AG09309 (cell line): ENCODE measurements at places on chromosomes 3 and 15.

DNA sequence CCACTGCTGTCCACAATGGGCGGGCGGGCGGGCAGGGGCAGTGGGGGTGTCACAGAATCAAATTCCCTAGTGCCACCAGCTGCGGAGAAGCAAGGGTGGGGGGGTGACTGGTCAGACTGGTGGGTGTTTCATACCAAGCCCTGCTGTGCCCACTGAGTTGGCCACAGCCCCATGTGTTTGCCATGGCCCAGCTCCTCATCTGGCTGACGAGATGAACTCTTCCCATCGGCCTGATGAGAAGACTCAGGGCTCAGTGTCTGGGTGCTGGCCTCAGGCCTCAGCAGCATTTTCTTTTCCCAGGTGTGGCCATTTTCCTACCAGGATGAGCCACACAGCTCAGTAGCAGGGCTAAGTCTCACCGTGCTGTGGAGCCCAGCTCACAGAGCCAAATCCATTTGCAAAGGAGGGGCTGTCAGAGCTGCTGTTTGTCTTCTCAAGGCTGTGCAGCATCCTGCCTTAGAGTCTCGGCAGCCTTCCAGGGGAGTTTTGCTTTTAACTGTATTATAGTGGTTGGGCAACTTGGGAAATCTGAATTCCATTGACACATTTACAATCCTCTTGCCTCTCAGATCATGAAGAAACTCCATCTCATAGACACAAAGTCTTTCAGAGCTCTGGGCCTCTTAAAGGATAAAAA is 176.8 kb downstream of the ABHD5 start:
- peak; percentile 86 for DNase-seq

DNA sequence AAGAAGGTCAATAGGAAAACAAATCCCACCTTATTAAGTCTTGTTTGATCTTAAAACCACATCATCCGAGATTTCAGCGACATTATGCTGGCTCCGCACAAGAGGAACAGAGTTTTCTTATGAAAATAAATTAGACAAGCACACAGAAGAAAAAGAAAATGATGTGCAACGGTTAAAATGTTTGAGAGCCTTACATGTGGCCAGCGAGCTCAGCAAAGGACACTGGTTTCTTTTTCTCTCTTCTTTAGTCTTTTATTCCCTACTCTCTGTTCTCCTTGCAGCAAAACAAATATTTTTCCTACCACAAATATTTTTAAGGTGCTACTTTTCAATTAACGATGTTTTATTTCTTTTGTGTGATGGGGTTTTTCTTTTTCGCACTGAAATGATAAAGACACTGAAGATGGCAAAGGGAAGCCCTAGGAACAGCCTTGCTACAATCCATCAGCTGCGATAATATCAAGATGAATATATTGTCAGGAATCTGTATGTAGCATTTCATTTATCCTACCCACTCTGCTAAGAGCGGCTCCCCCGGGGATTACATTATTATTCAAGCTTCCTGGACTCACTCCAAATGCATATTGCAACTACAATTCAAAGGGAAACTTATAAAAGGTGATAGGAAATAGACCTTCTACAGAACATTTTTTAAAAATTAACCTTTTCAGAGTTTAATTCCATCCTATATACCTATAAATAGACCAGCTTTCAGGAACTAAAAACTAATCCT is 72.9 kb downstream of the ANXA2 start:
- no peak for DNase-seq

- no peak for DNase-seq
These were observed 79.4 kb downstream of the AAGAB start for GRCh38 chr15:67174864-67175573.

- DNase-seq, result no peak
These were observed 234.8 kb downstream of the NR2F2 start for GRCh38 chr15:96565266-96565665.

GRCh38 chr15:26374806-26375205 is 398.1 kb downstream of the GABRB3 start:
- DNase-seq, result no peak

GRCh38 chr3:48891606-48892005 is 7.1 kb downstream of the SLC25A20 start:
- no peak for DNase-seq

DNA sequence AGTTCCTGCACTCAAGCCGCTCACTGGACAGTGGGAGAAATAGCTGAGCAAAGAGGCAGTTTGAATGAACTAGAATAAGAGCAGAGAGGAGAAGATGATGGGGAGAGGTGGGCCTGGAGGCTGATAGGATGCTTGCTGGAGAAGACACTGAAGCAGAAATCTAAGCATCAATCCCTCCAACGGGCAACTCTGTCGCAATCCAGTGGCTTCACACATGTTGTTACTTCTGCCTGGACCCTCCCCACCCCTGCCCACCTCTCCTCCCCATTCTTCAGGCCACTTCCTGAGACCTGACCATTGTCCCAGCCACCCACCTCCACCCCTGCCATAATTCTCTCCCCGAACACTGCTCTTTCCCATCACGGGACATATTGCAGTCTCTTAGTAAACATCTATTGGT is 76.0 kb downstream of the SRGAP3 start:
- DNase-seq, result no peak

DNA sequence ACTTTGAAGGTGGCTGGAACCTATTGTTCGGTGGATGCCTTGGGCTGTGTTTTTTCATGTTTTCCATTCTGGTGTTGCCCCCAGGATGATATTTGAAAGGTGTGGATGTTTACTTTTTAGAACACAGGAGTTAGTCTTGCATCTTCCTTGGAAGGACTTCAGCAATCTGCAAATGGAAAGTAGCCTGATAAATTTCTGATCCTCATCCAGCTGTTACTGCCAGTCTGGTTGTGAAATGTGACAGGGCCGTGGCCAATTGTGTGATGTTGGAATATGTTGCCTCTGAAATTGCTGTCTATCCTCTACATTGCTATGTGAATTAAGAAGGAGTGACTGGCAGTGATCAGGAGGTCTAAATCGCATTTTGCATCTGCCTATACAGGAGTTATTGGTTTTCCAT is 382.5 kb upstream of the C2CD4B start:
- no peak for DNase-seq

DNA sequence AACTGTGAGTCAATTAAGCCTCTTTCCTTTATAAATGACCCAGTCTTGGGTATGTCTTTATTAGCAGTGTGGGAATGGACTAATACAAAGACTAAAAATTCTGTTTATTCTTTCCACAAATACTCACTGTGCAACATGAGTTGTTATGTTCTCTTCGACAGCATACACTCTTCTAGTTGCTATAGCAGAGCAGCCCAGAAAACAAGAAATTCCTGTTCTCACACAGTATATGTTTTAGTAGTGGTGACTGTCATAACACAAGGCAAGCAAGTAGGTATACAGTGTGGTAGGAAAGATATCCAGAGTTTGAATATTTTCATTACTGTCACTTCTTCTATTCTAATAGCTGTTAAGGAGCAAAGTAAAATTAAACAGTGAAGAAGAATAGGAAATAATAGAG is 453.3 kb downstream of the ROBO1 start:
- DNase-seq, result no peak

- DNase-seq, result no peak
These were observed 105.6 kb upstream of the DLG1 start for GRCh38 chr3:197404030-197404429.

GRCh38 chr3:132378846-132379245 is 38.5 kb upstream of the DNAJC13 start:
- no peak for DNase-seq

DNA sequence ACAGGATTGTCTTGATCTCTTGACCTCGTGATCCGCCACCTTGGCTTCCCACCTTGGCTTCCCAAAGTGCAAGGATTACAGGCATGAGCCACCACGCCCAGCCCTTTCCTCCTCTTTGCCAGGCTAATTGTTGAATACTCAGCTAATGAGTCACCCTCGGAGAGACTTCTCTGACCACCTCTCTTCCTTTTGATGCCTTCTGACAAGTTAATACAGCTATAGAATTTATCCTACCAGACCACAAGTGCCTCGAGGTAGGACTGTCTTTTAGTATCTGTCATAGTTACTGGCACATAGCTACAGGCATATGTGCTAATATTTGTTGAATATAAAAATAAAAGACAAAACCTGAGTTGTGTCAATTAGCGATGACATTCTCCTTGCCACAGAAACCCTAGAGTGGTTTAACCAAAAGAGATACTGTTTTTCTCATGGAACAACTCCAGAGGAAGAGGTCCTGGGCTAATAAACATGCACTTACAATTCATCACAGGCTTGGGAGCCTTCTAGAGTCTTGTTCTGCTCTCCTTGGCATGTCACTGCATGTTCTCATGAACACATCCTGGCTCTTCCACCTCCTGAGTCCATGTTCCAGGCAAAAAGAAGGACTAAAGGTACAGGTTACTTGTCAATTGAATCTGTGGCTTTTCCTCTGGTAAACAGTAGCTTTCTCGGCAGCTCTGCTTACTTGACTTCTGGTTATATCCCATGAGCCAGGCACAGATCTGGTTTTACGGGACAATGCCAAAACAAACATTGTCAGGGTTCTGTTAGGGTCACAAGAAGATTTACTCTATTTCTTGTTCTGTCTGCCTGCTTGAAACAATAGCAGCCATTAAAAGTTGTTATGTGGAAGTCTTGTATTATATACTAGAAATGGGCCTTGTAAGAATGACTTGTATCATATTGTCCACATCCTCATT is 332.3 kb downstream of the THSD4 start:
- no peak for DNase-seq

GRCh38 chr3:60431599-60431958 is 819.7 kb downstream of the FHIT start:
- no peak for DNase-seq

- DNase-seq, result no peak
These were observed 2.7 kb downstream of the ARHGEF26 start for GRCh38 chr3:154123906-154124305.

DNA sequence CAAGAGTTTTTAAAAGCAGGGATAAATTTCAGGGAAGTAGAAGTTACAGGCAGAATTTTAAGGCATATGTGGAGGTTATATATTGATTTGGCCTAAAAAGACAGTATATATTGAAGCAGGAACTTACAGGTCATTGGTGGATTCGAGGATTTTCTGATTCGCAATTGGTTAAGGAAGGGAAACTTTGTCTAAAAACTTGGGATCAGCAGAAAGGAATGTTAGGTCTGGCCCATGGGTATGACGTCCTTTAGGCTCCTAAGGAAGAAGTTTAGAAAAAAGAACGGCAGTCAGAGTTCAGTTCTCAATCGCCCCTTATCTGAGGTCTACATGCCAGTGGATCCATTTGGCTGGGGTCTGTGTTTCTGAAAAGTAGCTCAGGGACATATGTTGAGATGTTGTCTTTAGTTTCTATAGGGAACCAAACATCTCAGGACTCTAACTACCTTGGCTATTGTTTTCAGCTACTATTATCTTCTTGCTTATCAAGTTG is 33.2 kb upstream of the ACP3 start:
- DNase-seq, result no peak

DNA sequence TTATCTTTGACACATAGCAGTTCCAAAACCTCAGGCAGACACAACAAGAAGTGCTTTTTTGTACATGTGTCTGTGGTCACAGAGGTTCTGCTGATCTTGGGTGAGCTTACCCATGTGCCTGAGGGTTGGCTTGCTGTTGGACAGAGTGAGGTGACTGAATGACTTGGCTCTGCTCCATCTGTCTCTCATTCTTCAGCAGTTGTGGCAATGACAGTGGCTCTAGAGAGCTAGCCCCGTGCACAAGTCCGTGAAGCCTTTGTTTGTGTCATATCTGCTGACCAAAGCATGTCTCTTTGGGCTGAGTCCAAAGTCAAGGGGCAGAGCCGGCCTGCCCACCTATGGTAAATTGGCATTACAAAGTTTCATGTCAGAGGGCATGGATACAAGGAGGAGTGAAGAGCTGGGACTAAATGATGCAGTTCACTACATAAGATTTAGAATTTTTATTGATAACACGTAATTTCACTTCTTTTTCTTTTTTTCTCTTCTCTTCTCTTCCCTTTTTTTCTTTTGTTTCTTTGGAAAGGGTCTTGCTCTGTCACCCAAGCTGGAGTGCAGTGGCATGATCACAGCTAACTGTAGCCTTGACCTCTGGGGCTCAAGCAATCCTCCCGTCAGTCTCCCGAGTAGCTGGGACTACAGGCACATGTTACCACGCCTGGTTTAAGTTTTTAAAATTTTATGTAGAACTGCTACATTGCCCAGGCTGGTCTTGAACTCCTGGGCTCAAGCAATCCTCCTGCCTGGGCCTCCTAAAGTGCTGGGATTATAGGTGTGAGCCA is 77.9 kb downstream of the ITPR1 start:
- DNase-seq, result no peak

DNA sequence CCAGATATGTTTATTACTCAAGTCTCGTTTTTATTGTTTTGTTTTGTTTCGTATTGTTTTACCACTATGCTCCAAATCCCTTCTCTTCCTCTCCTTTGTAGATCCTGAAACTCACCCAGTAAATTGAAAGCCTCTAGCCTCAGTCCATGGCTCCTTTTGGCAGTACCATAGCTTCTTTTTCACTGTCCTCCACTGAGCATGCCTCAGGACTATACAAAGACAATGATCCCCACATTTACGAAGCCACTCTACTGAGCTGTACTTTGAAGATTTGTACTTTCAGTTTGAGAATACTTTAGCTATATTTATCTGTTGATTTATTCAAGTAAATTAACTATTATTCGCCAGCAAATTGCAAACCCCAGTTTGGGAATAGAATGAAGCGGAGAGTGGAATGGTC is 159.1 kb upstream of the SLITRK3 start:
- no peak for DNase-seq

- no peak for DNase-seq
These were observed 25.7 kb downstream of the AMOTL2 start for GRCh38 chr3:134348524-134348923.

GRCh38 chr15:26049900-26050657 is 187.0 kb upstream of the ATP10A start:
- no peak for DNase-seq

- DNase-seq, result no peak
These were observed 11.1 kb downstream of the RFTN1 start for GRCh38 chr3:16502347-16502908.

DNA sequence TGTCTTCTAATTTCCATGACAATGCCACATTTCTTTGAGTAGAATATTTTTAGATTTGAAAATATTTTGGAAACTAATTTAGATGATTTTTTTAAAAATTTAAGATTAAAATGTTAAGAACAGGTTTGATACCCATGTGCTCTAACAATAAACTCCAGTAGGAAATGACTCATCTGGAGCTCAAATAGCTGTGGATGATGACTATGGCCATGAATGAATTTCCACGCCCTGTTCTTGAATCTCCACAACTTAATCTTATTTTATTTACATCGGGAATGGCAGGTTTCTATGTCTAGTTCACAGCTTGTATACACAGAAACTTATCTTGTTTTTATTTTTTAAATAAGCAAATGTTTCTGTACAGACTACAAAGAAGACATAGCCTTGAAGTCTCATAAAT is 726.8 kb downstream of the NAALADL2 start:
- DNase-seq, result no peak
